ENCODE measurements at places on chromosomes 1 and 21.

- DNase-seq = no peak
These were observed 3.2 kb downstream of the BTF3L4 start for GRCh38 chr1:52059321-52059720.

DNA sequence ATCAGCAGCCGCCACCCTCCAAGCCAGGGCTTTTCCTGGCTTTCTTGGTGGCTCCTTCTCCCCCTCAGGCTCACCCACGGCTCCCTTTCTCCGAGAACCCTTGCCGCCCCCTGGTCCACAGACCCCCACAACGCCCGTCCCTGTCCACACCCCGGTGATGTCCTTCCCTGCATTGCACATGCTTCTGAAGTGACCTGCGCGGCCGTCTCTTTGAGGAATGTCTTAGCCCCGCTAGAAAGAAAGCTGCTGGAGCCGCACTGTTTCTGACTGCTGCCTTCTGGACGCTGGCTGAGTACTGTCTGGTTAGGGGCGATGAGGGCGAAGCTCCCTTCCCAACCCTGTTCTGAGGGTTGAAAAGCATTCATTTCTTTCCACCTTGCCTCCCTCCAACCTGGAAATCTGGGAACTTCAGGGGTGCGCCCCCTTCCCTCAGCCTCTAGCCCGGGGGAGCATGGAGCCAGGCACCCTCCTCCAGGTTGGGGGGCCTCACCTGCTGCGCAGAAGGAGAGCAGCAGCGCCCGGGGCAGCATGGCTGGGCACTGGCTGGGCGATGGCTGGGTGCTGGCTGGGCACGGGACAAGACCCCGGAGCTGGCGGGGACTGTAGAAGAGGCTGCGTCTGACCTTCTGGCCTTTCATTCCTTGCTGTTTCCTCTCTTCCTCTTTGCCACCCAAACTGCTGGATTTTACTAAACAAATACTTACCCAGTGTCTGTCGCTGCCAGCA is at the start of gene CLEC20A:
TSS of gene CLEC20A (minus strand) at position 555 of the 726 bp plus-strand sequence. CDS start at position 530, 25 bp downstream.
- DNase-seq = no peak

DNA sequence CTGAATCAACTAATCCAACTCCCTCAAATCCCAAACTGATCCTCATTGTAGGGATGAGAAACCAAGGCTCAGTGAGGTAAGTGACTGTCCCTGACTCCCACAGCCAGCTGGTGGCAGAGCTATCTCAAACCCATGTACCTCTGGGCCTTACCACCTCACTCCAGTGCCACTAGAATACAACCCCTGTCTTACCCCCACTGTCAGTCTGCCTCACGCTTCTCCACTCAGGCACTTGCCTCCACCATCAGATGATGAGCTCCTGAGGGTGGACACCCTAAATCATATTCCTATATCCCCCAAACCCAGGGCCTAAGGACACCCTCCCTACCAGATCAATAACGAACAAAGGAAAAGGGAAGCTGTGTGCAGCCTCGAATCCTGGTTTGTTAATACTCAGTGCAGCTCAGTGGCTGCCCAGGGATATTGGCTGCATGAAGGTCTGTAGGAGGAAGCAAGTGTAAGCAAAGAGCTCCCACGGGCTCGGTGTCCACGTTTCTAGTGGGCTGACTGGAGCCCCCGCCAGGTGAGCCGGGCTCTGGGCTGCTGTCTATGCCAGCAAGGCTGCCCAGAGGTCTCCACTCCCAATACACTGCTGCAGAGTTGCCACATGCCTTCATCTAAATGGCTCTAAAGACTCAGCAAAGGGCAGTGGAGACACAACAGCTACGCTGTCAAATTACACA is 533.4 kb downstream of the MATN1 start:
- no peak for DNase-seq

- no peak for DNase-seq
These were observed 45.3 kb downstream of the NDC1 start for GRCh38 chr1:53792806-53793205.

DNA sequence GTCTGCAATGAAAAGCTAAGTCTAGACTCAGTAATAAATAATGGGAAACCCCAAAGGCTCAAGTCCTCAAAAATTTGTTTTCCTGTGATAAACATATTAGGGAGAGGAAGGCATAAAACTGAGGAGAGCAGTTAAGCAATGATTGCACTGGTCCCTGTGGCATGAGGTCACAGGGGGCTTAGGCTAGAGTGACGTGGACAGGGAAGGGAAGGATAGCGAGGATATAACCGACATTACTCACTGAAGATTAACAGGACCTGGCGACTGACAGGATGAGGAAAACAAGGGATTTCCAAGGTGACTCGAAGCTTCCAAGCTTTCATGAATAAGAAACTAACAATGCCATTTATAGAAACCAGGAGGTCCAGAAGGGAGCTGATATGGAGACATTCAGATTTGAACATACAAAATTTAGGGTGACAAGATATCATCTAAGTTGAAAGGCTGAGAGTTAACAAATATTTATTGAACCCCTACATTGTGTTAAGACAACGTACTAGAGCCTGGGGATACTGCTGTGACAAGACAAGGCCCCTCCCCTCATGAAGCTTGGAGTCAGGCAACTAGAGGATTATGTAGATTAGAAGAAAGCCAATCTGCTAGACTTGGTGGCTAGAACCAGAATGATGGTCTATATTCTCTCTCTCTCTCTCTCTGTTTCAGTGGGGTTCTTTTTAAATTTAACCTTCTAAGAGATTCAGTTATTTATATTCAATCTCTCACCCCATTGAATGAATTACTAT is 33.2 kb upstream of the PKN2 start:
- DNase-seq = no peak

DNA sequence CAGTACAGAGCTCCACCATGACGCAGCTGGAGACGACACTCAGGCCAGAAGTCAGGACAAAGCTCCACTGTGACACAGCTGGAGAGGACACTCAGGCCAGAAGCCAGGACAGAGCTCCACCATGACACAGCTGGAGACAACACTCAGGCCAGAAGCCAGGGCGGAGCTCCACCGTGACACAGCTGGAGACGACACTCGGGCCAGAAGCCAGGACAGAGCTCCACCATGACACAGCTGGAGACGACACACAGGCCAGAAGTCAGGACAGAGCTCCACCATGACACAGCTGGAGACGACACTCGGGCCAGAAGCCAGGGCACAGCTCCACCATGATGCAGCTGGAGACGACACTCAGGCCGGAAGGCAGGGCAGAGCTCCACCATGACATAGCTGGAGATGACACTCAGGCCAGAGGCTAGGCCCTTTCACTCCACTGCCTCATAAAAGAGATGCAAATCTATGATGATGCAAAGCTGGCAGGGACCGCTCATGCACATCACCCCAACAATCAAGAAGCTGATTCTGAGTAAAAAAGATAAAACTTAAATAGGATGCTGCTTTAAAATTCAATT is 13.6 kb upstream of the OR2B11 start:
- DNase-seq = no peak

- no peak for DNase-seq
These were observed 8.3 kb downstream of the CFHR2 start for GRCh38 chr1:196951711-196952394.

GRCh38 chr1:167430134-167430848 is 88.0 kb downstream of the CD247 start:
- DNase-seq = no peak

- DNase-seq = no peak
These were observed 600.7 kb upstream of the USP24 start for GRCh38 chr1:55815745-55816455.

GRCh38 chr1:235290740-235291502 is 37.1 kb downstream of the ARID4B start:
- DNase-seq = no peak

DNA sequence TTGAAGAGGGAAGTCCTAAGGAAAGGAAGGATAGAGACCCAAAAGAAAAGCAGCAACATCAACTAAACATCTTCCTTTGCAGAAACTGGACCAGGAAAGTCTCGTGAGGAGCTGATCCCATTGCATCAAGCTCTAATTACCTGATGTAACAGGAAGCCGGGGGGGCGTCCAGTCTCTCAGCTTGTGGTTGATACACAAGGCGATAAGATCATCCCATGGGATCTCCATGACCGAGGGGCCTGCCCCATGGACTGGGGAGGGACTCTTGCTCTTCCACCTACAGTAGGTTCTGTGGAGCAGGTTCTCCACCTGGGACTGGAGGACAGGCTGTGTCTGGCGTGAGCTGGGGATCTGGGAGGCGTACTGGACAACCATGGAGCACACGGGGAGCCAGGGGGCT is 14.8 kb upstream of the LSS start:
- no peak for DNase-seq

All from SW 1271 (cell line).